ENCODE measurements at places on chromosomes 2 and 18. TPM values are rescaled to one million over a fixed set of nuclear protein-coding genes. Genes with fewer than 3 reads are reported as not detected.

- no peak for DNase-seq
Observed at GRCh38 chr2:16626497-16626896, 39.1 kb downstream of the CYRIA start.

- DNase-seq = no peak
Observed at GRCh38 chr18:5519448-5520298, 24.1 kb downstream of the EPB41L3 start.

The CCDC121 gene
- polyA plus RNA-seq = 13.9 TPM

DNA sequence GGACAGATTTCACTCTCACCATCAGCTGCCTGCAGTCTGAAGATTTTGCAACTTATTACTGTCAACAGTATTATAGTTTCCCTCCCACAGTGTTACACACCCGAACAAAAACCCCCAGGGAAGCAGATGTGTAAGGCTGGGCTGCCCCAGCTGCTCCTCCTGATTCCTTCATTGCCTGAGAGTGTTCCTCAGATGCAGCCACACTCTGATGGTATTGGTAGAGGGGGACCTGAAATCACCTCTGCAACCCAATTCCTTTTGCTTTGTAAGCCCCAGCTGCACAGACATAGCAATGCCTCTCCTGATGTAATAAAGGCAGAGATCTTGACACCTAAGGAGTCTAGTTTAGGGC is 1529.8 kb downstream of the RPIA start:
- DNase-seq = no peak

DNA sequence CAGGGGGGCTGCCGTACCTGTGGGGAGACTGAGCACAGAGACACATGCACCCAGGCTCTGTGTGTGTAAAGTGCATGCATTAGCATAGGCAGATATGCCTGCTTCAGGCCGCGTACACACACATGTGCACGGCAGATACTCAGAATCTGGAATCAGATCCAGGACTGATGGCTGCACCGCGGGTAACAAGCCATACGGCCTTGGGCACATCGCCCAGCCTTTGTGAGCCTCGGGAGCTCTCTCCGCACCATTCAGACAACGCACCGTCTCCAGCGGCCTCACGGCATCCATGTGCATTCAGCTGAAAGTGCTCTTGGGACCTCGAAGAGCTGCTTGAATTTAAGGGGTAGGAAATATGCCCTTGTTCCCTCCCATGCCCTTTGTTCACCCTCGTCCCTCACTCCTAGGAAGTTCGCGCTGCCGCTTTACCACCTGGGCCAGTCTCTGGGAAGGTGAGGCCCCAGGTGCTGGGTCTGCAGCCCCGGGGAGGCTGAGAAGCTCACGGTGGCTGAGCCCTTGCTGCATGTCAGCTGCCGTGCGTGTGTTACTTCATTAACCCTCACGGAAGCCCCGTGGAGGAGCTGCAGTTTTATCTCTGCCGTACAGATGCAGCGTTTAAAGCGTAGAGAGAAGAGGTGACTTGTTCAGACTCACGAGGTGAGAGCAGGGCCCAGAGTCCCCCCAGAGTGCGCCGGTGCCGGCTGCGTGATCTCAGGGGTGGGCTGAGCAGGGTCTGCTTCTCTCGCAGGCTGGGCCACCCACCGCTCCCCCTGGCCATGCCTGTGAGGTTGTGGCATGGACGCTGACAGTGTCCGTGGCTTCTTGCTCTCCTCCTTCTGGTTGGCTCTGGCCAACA is 377.7 kb upstream of the MYT1L start:
- no peak for DNase-seq

DNA sequence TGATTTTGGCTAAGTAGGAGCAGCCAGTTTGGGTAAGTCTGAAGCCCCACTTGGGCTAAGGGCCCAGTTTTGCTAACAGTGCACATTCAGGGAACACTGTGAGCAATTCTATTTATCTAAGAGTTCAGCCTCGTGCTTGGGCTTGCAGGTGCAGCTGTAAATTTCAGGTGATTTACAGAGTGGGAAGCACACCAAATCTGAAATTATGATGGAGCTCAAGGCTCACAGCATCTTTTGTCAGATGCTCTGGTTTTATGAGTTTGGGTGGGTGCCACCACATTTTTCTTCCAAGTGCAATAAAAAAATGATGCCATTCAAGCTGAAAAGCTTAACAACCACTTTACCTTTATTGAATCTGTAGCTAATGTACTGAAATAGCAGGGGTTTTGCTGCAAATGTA is 671.2 kb downstream of the LRRTM4 start:
- no peak for DNase-seq

The CPO gene
- polyA plus RNA-seq = 1.2 TPM

The HIBCH gene
- polyA plus RNA-seq = 81.6 TPM

The ANKRD53 gene
- 0.37 TPM for polyA plus RNA-seq

The ZAP70 gene
- polyA plus RNA-seq = 2.3 TPM

- DNase-seq = no peak
Observed at GRCh38 chr2:171985076-171985475, 14.7 kb upstream of the METAP1D start.

The CMPK2 gene
- polyA plus RNA-seq = 4.2 TPM

DNA sequence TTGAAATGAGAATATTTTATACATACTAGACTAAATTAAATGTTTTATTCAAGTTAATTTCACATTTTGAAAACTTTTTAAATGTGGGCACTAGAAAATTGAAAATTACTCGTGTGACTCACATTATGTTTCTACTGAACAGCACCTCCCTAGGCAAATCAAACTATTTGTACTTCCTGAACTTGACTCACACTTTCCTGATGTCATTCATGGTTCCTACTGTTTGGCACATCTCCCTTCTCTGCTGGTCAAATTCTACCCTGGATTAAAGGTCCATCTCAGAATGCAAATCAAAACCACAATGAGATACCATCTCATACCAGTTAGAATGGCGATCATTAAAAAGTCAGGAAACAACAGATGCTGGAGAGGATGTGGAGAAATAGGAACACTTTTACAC is 16.7 kb downstream of the LHCGR start:
- DNase-seq = no peak

GRCh38 chr18:59729781-59730180 is 32.6 kb upstream of the CCBE1 start:
- no peak for DNase-seq

DNA sequence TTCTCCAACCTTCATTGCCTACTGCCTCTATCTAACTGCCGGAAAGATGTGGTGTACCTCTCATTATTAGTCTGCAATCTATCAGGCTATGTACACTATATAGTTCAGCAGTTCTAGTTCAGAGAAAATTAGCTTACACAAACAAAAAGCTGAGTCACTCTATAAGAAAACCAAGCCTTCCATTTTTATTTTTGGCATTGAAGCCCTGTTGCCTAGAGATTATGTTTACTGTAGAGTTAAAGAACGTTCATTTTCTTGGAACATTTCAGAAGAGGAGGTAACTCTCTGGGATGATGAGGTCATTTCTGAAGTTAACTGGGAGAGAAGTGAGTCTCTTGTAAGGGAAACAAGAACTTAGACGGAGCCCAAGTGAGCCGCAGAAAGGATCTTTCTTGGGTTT is 133.5 kb downstream of the FAM124B start:
- DNase-seq = no peak

DNA sequence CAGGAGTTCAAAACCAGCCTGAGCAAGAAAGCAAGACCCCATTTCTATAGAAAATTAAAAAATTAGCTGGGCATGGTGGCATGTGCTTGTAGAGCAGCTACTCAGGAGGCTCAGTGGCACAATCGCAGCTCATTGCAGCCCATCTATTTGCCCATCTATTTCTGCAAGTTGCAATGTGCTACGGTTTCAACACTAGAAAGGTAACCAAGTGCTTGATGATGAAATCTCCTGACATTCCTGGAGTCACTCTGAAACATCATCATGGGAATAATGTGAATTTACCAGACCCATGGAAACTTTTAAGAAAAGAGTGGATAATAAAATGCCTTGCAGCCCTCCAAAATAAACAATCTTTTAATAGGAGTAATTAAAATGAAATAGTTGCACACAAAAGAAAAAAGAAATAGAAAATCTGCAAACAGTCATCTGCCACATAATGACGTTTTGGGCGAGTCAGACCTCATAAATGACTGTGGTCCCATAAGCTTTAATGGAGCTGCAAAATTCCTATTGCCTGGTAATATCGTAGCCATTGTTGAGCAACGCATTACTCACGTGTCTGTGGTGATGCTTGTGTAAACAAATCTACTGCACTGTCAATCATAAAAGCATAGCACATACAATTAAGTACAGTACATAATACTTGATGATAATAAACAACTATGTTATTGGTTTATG is 46.6 kb upstream of the AMMECR1L start:
- DNase-seq = peak; percentile 37

DNA sequence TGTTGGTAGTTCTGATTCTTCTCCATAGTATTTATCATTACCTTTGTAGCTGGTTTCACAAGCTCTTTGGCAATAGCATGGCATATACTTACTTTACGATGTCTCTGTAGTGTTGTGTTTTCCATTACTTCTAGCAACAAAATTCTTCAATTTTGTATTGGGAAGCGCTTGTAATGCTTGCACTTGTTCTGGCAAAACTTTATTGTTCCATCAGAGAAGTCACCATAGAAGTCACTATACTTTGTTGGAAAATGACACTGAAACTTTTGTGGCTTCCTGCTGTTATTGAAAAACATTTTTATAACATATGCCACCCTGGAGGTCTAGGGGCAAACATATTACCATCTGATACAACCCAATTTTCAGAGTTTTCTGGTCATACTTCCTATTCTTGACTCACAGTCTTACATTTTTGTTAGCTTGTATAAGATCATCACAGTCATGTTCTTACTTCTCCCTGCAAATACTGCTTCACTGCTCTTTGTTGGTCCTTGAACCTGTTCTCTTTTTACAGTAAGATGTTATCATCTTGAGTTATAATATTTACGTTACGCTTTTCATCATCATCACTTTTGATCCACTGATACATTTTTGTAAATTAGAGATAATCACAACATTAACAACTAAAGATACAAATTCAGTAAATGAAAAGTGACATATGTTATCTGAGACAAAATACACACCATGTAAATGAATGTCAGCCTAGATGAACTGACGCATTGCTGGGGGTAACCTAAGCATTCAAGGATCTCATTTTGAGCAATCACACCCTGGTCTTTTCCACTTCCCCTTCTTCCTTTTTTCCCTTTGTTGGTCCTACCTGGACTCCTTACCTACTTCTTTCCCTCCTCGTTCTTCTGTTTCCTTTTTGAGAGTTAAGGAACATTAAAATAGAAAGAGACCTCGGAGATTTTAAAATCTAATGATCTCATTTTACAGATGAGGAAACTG is 33.3 kb upstream of the CXCR4 start:
- no peak for DNase-seq

The EFEMP1 gene
- 111 TPM for polyA plus RNA-seq

The ANKRD30B gene
- polyA plus RNA-seq = 0.16 TPM

The RTP5 gene
- polyA plus RNA-seq = not detected

GRCh38 chr2:175872005-175872348 is 130.1 kb downstream of the LNPK start:
- no peak for DNase-seq

DNA sequence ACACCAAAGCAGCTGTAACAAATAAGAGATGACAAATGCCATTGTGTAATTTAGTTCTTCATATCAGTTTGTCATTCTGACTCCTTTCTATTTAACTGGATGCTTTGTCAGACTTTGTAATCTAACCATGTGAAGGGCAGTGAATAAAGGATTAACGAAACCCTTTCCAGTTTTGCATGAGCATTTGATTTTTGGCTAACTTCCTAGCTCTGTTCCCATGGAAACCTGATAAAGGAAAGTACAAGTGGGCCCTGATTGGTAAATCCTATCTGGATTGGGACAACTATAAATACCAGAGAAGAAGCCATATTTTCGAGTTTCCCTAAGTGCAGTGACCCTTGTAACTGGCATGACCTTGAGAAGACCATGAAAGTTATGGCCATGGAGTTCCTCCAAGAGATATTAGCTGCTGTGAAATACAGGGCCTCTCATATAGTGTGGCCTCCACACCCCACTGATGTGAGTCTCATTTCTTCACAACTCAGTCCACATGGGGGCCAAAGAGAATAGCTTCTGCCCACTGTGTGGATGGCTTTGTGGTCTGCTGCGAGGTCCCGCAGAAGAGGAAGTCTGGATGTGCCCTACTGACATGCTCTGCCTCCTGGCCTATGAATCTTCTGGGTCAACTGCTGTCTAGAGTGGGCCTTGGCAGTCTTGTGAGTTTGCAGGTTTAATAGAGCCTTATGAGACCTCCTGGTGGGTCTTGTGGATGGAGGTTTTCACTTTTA is 38.2 kb upstream of the CYP1B1 start:
- no peak for DNase-seq

DNA sequence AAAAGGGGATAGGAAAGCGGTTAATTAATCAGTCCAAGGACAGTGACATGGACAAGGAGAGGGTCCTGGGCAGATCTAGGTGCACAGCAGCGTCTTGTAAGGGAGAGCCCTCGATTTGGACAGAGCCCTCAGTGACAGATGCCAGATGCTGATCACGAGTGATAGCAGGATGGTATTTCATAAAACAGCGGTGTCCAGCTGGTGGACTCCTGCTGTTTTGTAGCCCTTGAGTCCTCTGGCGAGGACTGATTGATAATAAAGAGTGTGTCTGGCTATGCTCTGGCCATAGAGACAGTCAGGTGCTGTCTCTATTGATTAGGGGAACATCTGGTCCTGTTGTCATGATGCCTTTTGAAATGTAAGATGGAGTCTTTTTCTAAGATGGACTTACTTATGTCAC is 180.7 kb downstream of the NCK2 start:
- no peak for DNase-seq

The SP5 gene
- polyA plus RNA-seq = 0.38 TPM

DNA sequence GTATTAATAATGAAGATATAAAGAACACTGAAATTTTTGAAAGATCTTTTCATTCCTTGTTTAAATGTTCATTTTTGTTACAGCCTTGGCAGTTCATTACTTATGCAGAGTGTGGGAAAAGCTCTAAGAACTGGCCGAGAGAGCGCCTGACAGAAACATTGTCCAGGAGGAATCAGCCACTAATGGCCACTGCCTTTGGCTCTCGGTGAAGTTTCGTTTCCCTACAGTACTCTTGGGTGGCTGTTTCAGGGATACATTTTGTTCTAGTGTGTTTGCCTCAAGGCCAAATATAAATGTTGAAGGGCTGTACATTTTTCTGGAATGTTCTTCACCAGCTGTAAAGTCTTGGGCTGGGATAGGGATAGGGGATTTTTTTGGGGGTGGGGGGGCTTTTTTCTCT is 10.7 kb downstream of the SPTBN1 start:
- no peak for DNase-seq
